Ecto neural progenitor cell (in vitro differentiated cells): ENCODE measurements at places on chromosomes 3 and 15.

DNA sequence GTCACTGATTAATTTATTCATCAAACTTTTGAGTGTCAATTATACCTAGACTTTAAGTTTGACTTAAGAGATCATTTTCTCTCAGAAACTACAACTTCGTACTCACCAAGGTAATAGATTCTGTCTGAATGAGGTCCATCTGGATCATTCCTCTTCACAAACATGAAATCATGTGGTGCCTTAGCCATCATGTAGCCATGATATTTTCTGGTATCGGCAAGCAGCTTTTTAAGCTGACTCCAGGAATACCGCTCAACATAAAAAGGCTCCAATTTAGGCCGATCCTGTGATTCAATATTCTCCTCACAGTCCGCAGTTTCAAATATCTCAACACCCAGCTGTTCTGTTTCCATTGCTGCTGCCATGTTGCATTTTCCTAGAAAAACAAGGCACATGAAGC is 5.3 kb downstream of the DPP8 start:
- no peak for DNase-seq

- DNase-seq, result no peak
Measured at GRCh38 chr3:153028381-153028780, 133.6 kb upstream of the RAP2B start.

DNA sequence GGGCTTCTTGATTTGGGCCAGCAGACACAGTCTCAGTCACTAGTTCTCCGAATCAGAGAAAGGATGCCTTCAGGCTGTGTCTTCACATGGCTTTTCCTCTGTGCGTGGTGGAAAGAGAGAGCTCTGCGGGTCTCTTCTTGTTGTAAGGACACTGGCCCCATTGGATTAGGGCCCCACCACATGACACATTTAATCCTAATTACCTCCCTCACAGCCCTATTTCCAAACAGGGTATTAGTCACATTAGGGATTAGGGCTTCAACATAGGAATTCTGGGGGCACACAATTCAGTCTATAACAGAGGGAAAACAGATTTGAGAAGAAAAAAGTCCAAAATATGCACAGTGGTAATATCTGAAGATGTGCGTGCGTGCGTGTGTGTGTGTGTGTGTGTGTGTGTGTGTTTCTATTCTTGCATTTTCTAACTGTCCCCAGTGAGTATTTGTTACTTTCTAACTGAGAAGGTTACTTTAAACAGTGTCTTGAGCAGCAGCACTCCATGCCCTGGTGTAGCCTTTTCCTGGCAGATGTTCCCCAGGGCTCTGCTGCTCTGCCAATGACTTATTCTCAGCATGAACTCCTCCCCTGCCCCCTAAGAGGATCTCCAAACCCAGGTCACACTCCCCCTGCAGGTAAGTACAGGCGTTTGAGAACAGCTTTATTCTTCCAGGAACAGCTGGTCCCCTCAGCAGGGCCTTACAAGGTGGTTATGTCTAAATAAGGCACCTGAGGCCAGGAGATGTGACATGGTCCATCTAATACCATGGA is 72.9 kb downstream of the RPL39L start:
- DNase-seq, result peak; percentile 44

DNA sequence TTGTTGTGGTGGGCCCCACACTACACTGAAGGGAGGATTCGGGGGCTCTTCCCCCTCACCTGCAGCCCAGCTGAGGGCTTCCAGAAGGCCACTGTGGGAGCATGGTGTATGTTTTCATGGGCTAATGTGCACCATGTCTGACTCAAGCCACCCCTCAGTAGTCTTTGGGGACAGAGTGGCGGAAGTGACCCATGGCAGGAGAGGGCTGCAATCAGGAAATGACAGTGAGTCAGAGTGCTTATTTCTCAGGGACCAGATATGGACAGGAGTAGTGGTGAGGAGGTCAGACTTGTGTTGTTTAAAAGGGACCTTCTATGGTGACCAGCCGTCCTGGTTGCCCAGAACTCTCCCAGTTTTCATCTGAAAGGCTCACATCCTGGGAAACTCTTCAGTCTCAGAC is 32.8 kb upstream of the SLC9A9 start:
- DNase-seq, result no peak

- DNase-seq, result no peak
Measured at GRCh38 chr3:65706776-65707568, 331.7 kb downstream of the MAGI1 start.

DNA sequence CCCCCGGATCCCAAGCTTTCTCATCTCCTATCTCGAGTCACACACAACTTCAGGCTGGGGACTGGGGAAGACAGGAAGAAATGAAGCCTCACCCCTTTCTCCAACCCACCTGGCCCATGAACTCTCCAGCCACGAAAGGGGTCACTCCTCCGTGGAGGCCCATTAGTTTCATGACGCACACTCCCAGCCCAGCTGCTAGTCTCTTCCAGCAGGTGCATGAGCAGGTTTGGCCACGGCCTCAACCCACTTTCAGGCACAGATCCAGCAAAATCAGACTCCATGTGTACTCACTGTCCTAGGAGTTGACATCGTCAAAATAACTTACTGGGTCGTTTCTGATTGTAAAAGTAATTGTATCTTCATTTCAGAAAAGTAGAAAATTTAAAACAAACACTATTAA is 76.6 kb downstream of the C3orf70 start:
- DNase-seq, result no peak

DNA sequence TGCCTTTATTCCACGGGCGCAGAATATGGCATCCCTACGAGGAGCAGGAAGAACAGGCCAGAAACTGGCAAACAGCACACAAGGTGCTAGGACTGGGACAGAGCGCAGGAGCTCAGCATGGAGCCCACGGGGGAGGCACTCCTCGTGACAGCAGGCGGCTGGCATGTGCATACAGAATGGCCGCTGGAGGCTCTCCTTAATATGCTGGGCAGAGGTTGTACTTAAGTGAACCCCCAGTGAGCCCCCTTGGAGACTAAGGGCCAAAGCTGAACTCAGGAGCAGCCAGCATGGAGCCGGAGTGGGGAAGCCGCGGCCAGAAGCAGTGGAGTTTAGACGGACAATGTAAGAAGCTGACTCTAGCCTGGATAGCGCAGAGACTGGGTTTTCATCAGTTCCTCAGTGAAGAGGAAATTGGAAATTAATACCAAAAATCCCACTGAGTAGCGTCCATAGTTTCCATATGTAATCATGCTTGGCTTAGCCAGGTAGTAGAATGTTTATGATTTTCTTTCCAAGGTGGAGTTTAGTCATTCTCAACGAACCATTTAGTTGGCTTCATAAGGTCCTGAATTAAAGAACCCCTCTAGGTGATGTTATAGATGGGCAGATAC is 69.4 kb downstream of the EPHB3 start:
- no peak for DNase-seq

GRCh38 chr15:45603881-45604280 is 16.7 kb downstream of the BLOC1S6 start:
- no peak for DNase-seq

DNA sequence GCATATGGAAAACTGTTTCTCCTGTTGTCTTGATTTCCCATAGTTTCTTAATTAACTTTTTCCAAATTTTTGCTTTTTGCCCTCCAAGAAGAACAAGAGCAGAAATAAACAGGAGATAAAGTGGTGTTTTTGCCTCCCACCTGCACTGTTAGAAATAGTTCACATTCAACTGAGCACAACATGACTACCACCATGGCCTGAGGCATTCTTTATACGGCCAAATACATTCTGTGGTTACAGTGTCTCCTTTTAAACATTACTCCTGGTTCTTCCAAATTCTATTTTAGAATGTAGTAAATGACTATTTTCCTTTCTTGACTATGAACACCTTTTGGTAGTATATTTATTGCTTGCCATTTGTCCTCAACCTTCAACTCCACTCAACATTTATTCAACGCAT is 98.5 kb downstream of the LARS2 start:
- no peak for DNase-seq

DNA sequence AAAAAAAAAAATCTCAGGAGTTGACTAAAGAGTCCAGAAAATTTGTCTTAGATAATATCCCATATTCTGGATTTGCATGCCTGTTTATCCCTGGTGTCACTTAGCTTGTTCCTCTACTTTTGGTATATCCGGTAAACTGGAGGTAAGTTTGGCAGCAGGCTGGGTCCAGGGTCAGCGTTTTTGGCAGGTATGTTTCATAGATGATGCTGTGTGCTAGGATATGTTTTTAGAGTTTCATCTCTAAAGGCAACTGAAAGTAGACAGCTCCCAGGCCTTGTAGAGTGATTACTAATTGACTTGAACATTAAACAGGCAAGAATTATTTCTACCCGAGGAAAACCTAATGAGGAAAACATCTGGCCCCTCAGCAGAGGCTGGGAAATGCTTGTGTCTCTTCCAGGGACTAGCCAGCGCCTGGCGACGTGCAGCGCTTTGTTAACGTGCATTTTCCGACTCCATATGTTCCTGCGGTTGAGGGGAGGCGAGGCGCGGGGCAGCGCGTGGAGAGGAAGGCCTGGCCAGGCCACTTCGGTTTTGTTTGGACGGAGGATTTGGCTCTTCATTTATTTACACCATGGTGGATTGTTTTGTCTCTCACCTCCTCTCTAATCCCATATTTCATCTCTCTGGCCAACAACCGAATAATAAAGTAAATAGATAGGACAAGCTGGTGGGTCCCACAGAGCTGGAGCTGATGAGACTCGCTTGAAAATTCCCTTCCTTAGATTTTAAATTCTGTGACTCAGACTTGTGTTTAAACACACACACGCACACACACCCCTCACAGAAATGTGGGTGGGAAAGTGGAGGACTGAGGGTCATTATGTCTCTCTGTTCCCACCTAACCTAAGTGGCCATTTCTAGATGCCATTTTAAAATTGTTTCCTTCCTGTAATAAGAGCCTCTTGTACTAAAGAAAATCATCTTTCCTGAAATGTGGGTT is 65.3 kb downstream of the ASB7 start:
- no peak for DNase-seq

DNA sequence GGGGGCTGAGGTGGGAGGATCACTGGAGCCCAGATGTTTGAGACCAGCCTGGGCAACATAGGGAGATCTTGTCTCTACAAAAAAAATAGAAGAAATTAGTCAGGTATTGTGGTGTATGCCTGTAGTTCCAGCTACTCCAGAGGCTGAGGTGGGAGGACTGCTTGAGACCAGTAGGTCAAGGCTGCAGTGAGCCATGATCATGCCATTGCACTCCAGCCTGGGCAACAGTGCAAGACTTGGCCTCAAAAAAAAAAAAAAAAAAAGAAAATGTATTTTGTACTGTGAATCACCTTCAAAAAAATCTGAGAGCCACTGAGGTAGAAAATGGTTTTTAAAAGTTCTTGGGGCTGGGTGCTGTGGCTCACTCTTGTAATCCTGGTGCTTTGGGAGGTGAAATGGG is 4.6 kb downstream of the SNX4 start:
- DNase-seq, result no peak

- no peak for DNase-seq
Measured at GRCh38 chr3:99319961-99320360, 318.4 kb upstream of the COL8A1 start.

DNA sequence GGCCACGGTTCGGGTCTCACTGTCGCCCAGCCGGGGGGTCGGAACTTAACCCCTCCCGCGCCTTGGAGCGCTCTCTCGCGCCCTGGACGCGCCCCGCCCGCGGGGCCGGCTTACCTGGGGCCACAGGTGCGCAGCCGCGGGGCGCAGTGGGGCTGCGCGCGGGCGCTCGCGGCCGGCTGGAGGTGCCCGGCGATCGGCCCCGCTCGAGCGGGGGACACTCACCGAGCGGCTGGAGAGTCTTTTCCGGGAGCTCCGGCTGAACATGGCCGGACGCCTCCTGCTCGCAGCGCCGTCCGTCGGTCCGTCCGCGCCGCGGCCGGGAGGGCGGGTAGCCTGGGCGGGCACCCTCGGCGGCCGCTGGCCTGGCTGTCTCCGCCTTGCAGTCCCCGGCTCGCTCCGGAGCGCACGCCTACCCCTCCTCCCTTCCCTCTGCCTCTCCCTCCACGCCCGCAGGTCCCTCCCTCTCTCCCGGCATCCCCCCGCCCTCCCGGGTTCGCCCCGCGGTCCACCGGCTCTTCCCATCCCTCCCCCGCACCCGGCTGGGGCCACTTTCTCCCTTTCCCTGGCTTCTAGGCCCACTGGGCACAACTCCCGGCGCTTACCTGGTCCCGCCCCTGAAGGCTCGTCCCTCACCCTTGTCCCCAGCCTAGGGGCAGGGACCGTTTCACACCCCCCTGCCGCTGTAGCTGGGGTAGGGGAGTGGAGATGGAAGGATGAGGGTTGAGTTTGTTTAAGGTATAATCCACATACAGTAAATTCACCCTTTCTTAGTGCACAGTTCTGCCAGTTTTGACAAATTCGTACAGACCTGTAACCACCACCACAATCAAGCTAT is 220.1 kb upstream of the PRICKLE2 start:
- peak; percentile 84 for DNase-seq

DNA sequence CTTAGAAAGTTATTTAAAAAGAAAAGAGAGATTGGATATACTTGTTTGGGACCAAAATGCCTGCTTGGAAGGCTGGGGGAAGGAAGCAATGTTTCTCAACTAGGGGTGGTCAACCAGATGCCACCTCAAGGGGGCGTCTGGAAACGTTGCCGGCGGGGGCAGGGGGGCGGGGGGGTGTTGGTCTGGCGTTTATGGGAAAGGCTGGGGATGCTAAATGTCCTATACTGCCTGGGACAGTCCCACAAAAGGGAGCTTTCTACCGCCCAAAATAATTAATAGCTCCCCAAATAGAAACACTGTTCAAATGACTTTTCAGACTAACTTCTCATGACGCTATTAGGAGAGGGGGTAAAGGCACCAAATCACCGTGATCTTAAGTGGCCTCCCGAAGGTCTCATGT is 2.2 kb downstream of the POLG start:
- no peak for DNase-seq

DNA sequence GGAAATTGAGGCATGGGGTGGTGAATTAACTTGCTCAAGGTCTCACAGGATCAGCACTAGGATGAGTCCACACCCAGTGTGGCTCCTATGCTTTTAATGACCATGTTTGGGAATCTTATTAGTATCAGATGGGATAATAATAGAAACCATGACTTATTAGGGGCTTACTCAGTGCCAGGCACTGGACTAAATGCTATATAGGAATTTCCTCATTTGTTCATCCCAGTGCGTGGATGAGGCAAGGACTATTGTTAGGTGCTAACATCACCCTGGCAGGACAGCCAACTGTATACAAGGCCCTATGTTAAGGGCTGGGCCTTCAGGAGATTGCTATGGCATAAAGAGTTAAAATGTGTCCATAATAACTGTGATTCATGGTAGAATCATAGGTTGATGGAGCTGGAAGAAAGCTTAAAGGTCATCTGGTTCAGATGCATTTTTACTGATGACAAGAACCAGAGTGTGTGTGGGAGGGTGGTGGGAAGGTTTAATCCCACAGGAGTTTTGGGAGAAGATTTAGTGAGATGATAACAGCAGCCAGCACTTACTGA is 4.7 kb upstream of the FEM1B start:
- DNase-seq, result no peak

- DNase-seq, result no peak
Measured at GRCh38 chr3:46209746-46210470, 1.8 kb upstream of the CCR1 start.
